ENCODE measurements at places on chromosomes 5 and 9.
A peak's percentile ranks its signal among the peaks of the same experiment; 100 is the strongest.

DNA sequence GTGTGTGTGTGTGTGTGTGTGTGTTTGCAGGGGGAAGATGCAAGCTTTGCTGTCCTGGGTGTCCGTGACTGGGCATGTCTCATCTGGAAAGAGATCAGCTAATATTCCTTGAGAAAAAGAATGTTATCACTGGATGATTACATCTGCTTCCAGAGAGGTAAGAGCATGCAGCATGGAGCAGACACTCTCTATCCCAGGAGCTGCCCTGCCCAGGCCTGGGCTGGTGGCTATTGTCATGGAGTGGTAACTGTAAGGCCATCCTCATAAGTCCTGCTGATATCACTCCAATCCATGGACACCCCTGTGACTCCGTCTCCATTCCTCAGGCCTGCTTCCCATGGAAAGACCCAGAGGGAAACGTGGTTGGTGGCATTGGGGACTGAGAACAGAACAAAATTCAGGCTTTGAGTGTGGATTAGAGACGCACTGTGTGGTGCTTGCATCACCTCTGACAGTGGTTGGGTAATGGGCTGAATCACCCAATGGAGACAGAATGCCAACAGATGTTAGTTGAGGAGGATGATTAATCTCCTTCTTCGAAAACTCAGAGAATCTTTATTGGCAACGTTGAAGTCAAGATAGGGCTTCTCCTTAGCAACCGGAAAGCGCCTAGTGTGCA lies 52.0 kb upstream of the KCNIP1 start:
- no peak for DNase-seq

GRCh38 chr9:4713849-4714248 lies 27.2 kb downstream of the AK3 start:
- DNase-seq, result no peak

DNA sequence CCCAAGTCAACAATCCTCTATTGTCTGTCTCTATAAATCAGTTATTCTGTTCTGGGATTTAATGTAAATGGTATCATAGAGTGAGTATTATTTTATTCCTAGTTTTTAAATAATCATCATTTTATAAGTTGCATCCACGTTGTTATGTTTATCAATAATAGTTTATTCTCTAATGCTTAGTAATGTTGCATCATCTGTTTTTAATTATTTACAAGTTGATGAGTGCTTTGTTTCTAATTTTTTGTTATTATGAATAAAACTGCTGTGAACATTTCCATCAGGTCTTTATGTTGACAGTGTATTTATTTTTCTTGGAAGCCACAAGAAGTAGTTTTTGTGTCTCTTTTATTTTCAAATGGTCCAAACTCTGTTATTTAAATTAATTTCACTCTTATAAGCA lies 1201.2 kb upstream of the CDH6 start:
- no peak for DNase-seq

GRCh38 chr9:135505406-135506187 lies 5.1 kb downstream of the MRPS2 start:
- DNase-seq, result no peak

- DNase-seq, result peak; percentile 63
These were observed 257.8 kb downstream of the FSTL4 start for GRCh38 chr5:133354323-133355185.

GRCh38 chr9:37324261-37324683 lies 98.2 kb upstream of the GRHPR start:
- DNase-seq, result no peak

- no peak for DNase-seq
These were observed 34.3 kb upstream of the CAST start for GRCh38 chr5:96627792-96628398.

DNA sequence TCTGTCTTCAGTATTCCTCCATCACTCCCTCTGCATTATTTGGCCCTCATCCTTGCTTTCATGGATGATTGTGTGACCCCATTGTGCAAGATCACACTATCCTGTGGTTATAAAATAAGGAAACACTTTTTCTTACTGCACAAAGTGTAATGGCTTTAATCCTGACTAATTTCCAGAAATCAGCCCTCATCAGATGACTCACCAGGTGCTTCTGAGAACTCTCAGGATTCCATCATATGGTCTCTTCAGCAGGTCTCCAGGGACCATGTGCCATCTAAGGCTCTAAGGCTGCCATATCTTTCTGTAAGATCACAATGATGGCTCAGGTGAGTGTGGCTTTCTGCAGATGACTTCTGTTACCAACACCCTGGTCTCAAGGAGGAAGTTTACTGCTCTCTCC lies 27.3 kb upstream of the FER start:
- no peak for DNase-seq

GRCh38 chr9:76292658-76293057 lies 101.6 kb downstream of the RFK start:
- DNase-seq, result no peak

DNA sequence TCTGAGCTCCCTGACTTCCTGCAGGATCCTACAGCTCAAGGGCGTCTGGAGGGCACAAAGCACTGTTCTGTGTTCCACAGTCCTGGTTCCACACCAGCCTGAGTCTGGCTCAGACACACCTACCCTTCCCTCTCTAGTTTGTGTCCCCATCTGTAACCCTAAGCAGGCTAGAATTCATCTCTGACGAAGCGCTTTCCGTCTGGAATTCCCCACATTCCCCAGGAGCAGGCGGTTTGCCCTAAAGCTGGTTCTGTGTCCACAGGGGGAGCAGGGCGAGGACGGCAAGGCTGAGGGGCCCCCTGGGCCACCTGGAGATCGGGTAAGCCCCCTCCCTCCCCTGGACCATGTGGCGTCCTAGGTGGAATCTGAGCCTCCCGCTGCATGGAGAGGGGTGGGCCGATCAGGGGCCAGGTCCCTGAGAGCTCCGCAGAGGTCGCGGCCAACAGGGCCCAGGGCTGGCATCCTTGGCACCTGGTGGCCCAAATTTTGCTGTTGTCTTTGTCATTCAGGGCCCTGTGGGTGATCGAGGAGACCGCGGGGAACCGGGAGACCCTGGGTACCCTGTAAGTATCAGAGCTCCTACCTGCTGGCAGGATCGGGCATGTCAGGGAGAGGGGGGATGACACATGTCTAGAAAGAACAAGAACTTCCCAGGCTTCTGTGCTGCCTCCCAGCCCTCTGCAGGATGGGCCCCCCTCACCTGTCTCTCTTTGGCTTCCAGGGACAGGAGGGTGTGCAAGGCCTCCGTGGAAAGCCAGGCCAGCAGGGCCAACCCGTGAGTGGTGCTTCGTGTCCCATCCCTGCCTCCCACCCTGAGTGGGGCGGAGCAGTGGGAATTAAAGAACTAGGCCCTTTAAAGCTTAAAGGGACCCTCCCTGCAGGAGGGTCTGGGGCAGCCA lies 34.5 kb upstream of the ORM1 start:
- no peak for DNase-seq

DNA sequence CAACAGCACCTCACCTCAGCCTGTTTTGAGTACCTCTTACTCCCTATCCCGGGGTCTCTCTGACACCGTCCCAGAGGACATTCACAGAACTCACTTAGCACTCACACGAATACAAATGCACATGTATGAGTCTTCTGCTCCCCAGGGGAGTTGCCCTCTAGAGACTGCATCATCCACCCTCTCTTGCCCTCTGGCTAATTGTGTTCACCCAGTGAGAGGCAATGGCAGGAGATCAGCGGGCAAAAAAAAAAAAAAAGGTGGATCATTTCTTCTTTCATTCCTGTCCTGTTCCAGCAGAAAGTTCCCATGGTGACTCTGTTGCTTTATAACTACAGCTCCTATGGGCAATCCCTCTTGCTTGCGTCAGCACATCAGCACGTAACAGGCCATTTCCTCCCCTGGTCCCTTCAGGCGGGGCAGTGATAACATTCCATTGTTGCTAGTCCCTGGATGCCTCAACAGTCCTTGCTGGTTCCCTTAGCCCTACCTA lies 23.5 kb upstream of the SNX2 start:
- DNase-seq, result no peak

GRCh38 chr5:128100860-128101557 lies 17.4 kb downstream of the SLC12A2 start:
- no peak for DNase-seq

- no peak for DNase-seq
These were observed 83.8 kb upstream of the FAM169A start for GRCh38 chr5:74949976-74950375.

- no peak for DNase-seq
These were observed 43.4 kb upstream of the NR4A3 start for GRCh38 chr9:99778308-99778707.

- no peak for DNase-seq
These were observed 131.6 kb upstream of the TRPM3 start for GRCh38 chr9:71253011-71253410.

DNA sequence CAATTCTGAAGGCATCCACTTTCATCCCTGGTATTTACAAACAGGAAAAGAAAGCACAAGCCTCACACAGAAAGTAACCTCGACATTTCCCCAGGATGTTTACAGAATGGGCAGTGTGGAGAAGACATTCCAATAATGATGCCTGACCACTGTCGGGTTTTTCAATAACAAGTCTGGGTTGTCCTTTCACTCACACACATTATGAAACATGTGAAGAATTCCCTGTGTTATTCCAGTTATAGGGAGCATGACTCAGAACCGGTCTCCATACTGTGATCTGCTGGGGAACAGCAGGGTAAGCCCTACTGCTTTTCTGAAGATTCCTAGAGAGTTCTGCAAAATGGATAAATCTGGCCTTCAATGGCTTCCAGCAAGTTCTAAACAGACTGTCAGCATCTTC lies 155.3 kb downstream of the ADAMTS12 start:
- no peak for DNase-seq

- no peak for DNase-seq
These were observed 147.8 kb downstream of the LIFR start for GRCh38 chr5:38408446-38409198.

GRCh38 chr5:141564216-141564692 lies 54.5 kb downstream of the DIAPH1 start:
- DNase-seq, result peak; percentile 97

DNA sequence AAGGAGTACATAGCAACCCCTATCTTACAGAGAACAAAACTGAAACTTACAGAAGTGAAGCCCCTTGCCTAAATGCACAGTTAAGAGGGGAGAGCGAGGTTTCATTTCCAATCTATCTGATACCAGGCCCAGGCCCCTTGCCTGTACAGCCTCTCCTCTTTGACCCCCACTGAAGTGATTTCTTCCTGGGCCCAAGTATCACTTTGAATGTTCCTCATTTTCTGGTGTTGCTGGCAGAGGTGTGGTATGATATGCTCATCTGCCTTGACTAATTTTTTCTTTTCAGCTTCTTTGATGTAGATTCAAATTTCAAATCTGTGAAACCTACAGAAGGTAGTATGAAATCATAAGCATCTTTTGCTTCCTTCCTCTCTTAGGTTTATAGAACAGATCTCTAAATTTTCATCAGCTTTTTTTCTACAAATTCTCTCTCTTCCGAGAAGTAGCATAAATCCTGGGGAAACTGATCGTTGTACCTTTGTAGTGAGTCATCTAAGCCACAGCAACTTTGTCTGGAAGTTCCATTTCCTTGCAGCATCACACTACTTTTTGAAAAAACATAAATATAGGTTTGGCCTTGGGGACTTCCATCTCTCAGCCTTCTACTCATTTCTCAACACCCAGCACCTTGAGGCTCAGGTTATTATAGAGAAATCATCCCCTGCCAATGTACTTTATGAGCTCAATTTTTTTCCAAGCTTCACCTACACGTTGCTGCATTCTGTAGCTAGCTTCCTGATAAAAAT lies 402.4 kb upstream of the PTGER4 start:
- DNase-seq, result no peak

DNA sequence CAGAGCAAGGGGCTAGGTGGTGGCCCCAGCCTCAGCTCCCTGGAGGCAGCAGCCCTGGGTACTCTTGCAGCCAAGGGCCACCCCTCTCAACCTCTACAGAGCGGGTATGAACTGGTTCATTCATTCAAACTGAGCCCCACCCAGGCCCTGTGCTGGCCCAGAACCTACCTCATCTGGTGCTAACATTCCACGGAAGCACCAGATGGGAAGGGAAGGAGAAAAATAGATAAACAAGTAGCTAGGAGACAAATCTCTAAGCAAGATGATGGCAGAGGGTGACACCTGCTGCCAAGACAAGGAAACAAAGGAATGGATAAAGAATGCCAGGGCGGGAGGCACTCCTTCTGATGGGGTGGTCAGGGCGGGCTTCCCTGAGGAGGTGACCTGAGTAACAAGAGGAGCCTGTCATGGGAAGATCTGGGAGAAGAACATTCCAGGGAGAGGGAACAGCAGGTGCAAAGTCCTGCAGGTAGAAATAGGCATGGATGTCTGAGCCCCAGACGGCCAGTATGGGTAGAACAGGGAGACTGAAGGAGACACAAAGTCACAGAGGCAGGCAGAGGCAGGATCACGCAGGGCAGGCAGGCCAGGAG lies 6.1 kb downstream of the ST6GALNAC4 start:
- DNase-seq, result peak; percentile 68

- DNase-seq, result peak; percentile 45
These were observed 141.2 kb downstream of the ACER2 start for GRCh38 chr9:19550009-19550408.

GRCh38 chr9:106707738-106708474 lies 155.1 kb upstream of the ZNF462 start:
- DNase-seq, result no peak

- DNase-seq, result peak; percentile 55
These were observed 885 bp downstream of the MPDZ start for GRCh38 chr9:13278368-13279246.

GRCh38 chr9:137046088-137046787 lies at the start of gene NPDC1:
Gene NPDC1 (minus strand): TSS chr9:137046177. CDS start chr9:137045989, 188 bp downstream.
- DNase-seq, result peak; percentile 90

Measured in hematopoietic multipotent progenitor cell treated with erythropoietin and hydrocortisone succinate and interleukin-3 and kit ligand, for 4 days (in vitro differentiated cells).